Stimulated activated CD8-positive, alpha-beta memory T cell treated with anti-CD3 and anti-CD28 coated beads, Interleukin-7, amount 100 ng/mL, for 4 hours (primary cell): ENCODE measurements at places on chromosomes 12 and 14.
A peak's percentile ranks its signal among the peaks of the same experiment; 100 is the strongest.

- no peak for DNase-seq
These were observed 913.2 kb downstream of the TRHDE start for GRCh38 chr12:73185403-73185802.

GRCh38 chr14:32561520-32561919, 232.4 kb downstream of the AKAP6 start:
- DNase-seq: no peak

GRCh38 chr12:132516095-132517012, 26.4 kb downstream of the FBRSL1 start:
- DNase-seq: no peak

DNA sequence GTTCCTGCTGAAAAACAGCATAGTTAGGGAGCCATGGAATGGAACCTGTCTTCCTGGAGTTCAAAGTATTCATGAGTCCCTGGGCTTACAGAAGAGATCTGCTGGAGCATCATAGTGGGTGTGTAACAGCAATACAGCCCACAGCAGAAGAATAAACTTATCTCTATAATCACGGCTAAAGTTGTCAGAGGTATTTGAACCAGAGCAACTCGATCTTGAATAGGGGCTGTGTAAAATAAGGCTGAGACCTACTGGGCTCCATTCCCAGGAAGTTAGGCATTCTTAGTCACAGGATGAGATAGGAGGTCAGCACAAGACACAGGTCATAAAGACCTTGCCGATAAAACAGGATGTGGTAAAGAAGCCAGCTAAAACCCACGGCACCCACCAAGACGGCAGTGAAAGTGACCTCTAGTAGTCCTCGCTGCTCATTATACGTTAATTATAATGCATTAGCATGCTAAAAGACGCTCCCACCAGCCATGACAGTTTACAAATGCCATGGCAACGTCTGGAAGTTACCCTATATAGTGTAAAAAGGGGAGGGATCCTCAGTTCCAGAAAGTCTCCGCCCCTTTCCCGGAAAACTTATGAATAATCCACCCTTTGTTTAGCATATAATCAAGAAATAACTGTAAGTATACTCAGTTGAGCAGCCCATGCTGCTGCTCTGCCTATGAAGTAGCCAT, 223.4 kb downstream of the PCNX1 start:
- no peak for DNase-seq

- DNase-seq: no peak
These were observed 1.1 kb downstream of the PAPLN start for GRCh38 chr14:73238424-73238852.

- DNase-seq: no peak
These were observed 93.4 kb upstream of the HOXC13 start for GRCh38 chr12:53844994-53845844.

GRCh38 chr14:24204163-24205146, 1.0 kb upstream of the TSSK4 start:
- no peak for DNase-seq

DNA sequence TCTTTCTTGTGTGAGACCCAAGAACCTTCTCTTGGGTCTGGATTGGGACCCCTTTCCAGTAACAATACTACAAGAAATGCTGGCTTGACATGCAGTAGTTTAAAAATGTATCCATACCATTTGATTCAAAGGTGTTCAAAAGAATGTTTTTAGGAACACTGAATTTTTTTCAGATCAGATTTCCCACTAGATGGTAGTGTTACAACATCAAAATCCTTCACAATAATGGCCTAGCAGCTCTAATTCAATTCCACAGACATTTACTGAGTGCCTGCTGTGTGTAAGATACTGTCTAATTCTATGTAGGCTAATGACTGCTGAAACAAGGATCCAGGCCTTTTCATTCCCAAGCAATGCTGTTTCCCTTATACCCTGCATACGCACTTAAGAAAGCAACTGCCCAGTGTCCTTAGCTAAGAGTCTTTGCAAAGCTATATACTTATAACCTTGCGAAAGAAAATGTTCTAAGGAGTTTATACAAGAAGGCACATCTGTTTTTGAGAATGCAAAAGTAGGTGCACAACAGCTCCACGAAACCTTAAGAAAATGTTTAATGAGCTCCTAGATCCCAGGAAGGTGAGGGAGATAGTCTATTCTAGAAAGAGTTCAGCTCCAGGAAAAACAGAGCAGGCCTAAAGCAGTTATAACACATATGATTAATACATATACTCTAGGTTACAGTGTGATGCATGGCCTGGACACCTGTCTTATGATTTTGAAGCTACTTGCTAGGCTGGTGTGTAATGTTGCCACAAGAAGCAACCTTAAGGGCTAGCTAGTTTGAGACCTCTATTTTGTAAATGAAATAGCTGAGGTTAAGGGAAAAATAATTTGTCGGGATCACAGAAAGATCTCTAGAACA, 50.9 kb upstream of the PKP2 start:
- no peak for DNase-seq

DNA sequence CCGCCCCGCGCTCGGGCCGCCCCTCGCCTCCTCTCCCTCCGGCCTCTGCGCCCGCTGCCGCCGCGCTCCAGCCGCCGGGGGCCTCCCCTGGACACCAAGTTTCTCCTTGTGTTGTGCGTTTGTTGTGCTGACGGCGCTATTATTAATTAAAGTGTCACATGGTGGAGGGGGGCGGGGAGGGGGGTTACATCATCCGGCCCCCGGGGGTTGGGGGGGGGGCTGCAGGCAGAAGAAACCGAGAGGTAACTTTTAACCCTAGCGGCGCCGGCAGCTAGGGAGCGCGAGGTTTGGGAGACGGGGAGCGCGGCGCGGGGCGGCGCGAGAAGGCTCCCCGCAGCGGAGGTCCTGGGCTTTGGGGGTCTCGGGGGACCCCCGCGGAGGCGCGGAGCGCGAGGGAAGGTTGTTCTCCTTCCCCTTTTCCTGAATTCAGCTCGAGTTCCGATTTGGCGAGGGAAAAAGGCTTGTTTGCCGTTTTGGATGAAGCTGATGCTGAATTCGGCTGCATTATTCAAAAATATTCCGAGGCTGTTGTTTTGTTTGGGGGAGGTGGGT, at the start of gene HRK:
Gene HRK (minus strand): TSS at position 117 of the 552 bp plus-strand sequence. CDS start 134 bp downstream, outside the sequence.
- no peak for DNase-seq

- peak; percentile 69 for DNase-seq
These were observed 2.7 kb upstream of the TSPAN31 start for GRCh38 chr12:57741844-57742738.

GRCh38 chr12:44875954-44876543, at the start of gene NELL2:
TSS of gene NELL2 (minus strand) at chr12:44876315. CDS start at chr12:44875869, 446 bp downstream.
- DNase-seq: peak; percentile 64

- no peak for DNase-seq
These were observed 1.1 kb upstream of the TUBA1A start for GRCh38 chr12:49189731-49190716.

DNA sequence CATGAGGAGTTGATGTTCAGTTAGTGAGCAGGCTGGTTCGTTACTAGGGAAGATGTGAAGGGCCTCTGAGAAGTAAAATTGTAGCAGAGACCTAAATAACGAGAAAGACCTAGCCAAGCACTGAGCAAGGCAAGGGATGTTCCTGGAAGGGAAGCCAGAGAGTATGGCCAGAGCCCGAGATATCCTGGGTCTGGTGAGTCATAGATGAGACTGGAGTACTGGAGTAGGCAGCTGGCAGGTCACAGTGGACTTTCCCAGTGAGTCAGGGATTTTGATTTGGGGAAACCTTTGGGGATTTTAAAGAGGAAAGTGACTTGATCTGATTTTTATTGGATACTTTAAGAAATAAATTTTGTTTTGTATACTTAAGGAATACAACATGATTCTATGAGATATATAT, 369.0 kb downstream of the DIO2 start:
- DNase-seq: no peak

- DNase-seq: no peak
These were observed 101.8 kb downstream of the CNTN1 start for GRCh38 chr12:40794087-40794486.

DNA sequence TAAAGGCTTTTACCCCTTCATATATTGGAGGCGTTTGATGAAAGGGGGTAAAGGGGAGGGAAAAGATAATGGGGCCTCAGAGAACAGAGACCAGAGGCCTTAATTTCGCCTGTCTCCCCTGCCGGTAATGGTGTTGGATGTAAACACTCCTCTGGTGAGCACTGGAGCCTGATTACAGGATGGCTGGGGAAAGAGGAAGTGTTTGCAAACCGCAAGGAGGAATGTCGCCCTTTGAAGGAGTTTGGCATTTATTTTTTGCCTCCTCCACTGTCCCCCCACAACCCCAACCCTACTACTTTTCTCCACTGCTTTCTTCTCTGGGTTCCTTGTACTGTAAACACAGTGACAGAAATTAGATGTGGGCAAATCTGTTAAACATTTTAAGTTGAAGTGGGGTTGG, 211.9 kb upstream of the TBX3 start:
- DNase-seq: no peak

GRCh38 chr12:119156401-119157044, 22.2 kb upstream of the HSPB8 start:
- no peak for DNase-seq

- no peak for DNase-seq
These were observed 251.9 kb downstream of the SEC23A start for GRCh38 chr14:38851111-38851510.

GRCh38 chr14:100900837-100901390, 2.6 kb downstream of the RTL1 start:
- DNase-seq: no peak

DNA sequence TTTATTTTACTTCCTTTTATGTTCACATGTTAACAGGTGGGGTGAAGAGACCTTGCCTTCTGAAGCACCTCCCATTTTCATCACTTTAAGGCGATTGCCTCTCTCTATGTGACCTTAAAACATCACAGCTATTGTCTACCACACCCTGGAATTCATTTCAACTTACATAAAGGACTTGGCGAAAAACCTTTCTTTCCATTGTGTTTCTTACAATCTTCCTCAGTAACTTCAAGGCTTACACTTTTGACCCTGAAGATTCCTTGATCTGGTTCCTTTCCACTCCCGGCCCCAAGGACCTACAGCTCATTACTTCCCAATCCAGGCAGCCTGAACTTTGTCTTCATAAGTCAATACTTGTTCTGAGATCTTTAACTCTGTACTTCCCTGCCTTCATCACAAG, 443.3 kb downstream of the ADAMTS20 start:
- DNase-seq: no peak

- no peak for DNase-seq
These were observed 49.4 kb downstream of the SPPL3 start for GRCh38 chr12:120854804-120855203.

- no peak for DNase-seq
These were observed 19.4 kb downstream of the HHIPL1 start for GRCh38 chr14:99664058-99664936.

DNA sequence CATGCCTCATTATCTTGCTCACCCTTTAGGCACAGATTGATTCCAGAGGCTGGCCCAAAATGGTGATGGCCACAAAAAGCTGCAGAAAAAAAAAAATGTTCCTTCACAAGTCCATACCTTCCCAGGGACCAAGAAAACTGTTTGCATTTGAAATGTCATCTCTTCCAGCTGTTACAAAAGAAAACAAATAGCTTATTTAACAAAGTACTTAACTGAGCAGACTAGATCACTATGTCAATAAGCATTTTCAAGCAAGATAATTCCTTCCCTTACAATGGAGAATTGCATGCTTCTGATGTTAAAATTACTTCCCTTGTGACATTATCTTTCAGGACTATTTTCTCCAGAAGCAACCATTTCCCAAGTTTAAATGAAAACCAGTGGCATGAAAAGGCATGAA, 377.9 kb upstream of the KITLG start:
- no peak for DNase-seq

DNA sequence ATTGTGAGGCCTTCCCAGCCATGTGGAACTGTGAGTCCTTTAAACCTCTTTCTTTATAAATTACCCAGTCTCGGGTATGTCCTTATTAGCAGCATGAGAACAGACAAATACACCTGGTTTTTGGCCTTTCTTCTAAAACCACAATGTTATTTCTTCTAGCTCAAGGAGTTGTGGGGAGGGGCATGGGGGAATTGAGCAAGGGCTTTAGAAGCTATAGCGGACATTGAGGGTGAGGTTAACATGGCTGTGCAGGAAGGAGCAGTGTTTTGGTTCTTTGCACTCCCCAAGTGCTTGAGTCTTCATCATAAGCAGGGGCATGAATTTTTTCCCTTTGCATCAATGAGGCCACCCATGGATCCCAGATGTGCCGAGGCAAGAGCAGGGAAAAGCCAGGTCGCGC, 86.8 kb downstream of the SPRING1 start:
- DNase-seq: no peak

DNA sequence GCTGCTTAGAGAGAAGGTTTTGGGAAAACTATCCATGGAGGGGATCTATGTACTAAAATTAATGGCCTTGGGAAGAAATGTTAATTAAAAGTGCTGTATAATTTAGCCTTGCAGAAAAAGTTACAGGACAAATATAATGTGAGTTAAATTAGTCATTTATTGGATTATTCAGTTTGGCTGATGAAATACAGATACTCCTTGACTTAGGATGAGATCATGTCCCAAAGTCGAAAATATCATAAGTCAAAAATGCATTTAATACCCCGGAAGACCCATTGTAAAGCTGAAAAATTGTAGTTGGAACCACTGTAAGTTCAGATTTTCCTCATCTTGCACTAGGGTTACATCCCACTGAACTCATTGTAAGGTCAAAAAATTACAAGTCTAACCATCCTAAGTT, 9.7 kb downstream of the RTRAF start:
- no peak for DNase-seq

DNA sequence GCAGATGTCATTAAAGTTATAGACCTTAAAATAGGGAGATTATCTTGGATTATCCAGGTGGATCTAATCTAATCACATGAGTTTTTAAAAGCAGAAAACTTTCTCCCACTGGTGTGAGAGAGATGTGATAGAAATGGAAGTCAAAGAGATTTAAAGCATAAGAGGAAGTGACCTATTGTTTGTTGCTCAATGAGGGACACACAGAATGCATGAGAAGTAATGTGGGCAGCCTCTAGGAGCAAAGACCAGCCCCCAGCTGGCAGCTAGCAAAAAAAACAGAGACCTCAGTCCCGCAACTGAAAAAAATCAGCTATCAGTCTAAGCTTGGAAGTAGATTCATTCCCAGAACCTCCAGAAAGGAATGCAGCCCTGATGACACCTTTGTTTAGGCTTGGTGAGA, 24.6 kb upstream of the ANP32D start:
- DNase-seq: no peak

DNA sequence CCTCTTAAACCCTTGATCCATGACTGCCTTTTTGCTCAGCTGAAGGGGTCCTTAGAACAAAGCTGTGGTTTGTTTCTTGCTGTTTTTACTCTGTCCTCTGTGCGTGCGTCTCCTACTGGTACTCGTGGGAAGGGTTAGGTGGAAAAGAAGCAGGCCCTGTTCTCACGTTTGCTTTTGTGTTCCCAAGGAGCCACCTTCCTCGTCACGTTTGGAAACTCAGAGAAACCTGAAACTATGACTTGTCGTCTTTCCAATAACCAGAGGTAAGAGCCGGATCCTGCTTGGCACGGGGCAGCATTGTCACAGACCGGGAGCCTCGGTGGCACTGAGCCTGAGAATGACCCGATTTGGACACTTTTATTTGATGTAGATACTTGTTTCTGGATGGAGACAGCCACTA, 13.1 kb downstream of the ZFYVE21 start:
- DNase-seq: no peak

GRCh38 chr14:100776681-100777365, 49.1 kb upstream of the MEG3 start:
- DNase-seq: no peak

- DNase-seq: no peak
These were observed 18.5 kb upstream of the KRT80 start for GRCh38 chr12:52210186-52210924.
